ENCODE measurements at places on chromosomes 16 and 17.

DNA sequence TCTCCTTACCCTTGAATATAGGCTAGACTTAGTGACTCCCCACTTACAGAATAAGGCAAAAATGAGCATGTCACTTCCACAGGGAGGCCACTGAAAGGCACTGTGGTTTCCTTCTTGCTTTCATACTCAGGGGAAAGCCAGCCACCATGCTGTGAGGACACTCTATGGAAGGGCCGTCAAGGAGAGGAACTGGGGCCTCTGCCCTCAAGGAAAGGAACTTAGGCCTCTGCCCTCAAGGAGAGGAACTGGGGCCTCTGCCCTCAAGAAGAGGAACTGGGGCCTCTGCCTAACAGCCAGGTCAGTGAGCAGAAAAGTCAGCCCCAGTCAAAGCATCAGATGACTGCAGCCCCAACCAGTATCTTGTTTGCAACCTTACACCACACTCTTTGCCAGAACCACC lies 30.1 kb downstream of the VPS35 start:
- DNase-seq, result peak; percentile 31

DNA sequence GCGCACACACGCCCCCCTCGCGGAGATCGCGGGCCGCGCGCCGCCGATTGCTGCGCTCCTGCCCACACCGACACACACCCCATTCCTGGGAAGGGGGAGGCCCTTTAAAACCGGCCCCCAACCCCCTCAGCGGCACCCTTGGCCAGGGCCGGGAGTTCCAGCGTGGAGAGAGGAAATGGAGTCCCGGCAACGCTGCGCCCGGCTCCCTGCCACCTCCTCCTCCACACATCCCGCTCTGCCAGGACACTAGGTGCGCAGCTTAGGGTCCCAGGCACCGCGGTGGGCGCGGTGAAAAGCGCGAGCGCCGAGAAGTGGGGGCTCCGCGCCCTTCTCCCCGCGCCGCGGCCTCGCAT lies 397 bp downstream of the CDC42EP4 start:
- peak; percentile 92 for DNase-seq

- no peak for DNase-seq
Observed at GRCh38 chr17:27802962-27803680, 2.8 kb upstream of the NOS2 start.

- no peak for DNase-seq
Observed at GRCh38 chr16:4393240-4393600, 21.6 kb downstream of the VASN start.

GRCh38 chr17:17725752-17726457 lies 44.6 kb downstream of the RAI1 start:
- no peak for DNase-seq

DNA sequence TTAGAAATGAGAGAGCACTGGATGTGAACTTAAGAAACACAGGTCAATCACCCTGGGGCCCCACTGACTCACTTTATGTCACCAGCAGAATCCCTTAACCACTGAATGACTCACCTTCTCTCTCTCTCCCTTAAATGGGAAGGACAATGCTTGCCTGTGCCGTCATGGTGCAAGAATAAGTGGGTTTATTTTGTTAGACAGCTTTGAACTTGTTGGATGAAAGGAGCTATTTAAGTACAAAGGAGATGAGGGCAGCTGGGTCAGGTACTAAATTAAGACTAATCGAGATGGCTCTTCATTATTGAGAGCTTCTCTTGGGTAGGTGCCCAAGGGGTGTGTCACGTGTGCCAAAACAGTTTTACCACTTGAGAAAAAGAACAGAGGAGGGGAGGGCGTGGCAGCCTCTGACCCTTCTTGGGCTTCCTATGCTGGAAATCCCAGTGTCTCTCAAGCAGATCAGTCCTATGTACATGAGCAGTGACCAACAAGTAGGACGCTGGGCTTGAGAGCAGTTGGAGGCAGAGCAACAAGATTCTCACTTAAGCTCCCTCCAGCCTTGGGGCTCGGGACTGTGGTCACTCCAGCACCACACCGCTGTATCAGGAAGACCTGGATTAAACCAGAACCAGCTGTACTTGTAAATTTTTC lies 6.7 kb upstream of the KRT31 start:
- no peak for DNase-seq

All from lower leg skin (tissue), 4 donors.